Skin of body (tissue), 3 donors: ENCODE measurements at places on chromosomes 13 and 19. TPM values are rescaled to one million over a fixed set of nuclear protein-coding genes. Genes with fewer than 3 reads are reported as not detected.

DNA sequence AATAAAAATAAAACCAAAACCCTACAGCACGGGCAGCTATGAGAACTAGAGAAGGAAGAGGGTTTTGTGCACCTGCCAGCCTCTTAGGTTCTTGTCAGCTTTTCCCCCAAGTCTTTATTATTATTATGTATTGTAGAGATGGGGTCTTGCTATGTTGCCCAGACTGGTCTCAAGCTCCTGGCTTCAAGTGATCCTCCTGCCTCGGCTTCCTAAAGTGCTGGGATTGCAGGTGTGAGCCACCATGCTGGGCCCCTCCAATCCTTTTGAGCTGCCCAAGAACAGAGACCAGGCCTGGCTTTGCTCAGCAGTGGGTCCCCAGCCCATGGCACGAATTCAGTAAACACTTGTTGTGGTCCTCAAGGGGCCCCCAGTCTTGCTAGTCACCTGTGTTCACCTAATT lies 1.5 kb upstream of the NDUFS7 start:
- no peak for DNase-seq

DNA sequence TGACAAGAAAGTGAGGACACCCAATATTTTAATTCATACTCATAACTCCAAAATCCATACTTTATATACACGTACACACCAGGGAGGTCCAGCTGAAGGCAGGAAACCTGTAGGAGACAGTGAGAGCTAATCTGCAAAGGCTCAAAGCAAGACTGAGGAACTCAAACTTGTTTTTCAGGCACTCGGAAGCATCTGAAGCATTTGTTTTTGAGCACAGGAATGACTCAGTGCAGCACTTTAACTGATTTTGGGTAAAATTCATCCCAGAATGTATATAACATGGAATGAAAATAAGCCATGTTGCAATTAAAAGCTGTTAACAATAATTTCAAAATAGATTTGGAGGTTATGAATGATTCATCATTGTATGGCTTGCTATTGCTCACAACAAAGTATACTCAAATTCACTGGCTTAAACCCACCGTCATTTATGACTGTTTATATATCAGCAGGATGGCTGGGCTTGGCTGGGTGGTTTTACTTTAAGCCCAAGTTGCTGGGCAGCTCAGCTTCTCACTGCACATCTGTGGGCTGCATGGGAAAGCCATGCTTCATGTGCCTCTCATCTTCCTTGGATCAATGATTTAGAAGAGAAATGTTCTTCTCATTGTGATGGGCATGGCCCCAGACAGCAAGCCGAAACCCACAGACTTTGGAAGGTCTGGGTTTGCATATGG lies 177.0 kb downstream of the RFC3 start:
- no peak for DNase-seq

BCAM gene
- total RNA-seq: 50.4 TPM

DNA sequence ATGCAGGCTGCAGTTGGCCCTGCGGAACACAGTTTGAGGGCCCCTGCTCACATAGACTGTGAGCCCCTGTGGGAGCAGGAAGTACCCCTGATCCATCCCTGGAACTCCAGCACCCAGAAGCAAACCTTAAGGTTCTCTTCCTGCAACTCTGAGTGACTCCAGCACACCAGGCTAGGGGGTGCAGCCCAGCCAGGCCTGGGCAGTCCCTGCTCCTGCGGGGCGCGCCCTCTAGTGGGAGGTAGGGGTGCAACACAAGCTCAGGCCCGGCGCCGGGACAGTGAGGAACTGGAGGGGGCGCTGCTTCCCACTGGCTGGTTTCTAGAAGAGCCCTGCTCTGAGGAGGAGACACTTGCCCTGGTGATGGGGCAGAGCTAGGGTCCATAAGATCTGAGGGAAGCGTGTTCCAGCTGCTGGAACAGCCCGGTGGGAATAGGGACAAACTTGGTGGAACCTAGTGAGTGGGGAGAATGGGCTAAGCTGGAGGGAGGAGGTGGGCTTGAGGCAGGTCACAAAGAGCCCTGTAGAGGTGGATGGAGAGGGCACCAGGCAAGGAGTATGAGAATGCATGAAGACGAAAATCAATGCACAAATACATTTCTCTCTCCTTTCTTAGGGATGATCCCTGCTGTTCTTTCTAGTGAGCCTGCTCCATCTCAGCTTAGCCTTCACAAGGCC lies 5.0 kb downstream of the ZSCAN5A start:
- no peak for DNase-seq

TSKS gene
- total RNA-seq: 0.30 TPM
